ENCODE measurements at places on chromosomes 1 and 21.

DNA sequence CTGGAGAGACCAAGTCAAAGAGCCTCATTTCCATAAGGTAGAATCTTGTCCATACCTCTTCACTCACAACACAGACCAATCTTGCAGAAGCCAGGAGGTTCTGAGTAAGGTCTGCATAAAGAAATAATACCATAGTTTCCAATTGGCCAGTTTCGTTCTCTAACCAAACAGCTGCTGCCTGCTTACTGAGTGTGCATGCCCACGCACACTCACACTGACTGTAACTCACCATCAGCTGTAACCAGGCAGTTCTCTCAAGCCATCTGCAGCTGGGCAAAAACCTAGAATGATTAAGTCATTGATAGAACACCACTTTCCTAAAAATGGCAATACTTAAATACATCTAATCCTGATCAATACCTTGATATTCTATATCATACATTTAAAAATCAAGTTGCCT lies 106.6 kb upstream of the VAV3 start:
- no peak for DNase-seq

- no peak for DNase-seq
Measured at GRCh38 chr1:11150326-11150725, 38.8 kb upstream of the ANGPTL7 start.

DNA sequence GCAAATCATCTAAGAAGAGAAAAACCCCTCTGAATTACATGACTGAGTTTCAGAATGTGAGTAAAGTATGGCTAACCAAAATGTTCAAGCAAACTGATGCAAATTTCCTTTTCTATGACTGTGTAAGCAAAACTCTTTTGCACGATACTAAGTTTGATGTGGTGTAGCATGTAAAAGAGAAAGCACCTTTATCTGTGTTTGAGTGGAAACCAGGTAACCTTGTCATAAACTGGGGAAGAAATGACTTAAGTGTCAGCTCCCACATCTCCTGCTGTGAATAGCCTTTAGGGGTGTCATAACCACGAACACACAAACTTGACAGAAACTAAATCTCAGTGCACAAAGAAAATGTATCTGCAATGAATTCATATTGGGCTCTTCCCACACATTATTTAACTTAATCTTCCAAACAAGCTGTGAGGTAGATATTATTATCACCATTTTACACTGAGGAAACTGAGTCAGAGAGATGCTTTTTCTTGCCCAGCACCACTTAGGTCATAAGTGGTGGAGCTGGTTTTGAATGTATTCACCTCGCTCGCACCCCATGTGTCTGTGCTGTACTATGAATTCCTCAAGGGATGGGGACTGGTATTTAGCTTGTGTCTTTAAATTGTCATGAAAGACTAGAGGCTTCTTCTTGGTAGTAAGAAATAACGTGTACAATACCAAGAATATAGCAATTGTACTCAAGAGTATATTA lies 32.9 kb upstream of the IL12RB2 start:
- no peak for DNase-seq

- DNase-seq: no peak
Measured at GRCh38 chr1:240116831-240117769, 25.4 kb downstream of the FMN2 start.

- DNase-seq: no peak
Measured at GRCh38 chr1:30232288-30232899, 491.0 kb downstream of the MATN1 start.

DNA sequence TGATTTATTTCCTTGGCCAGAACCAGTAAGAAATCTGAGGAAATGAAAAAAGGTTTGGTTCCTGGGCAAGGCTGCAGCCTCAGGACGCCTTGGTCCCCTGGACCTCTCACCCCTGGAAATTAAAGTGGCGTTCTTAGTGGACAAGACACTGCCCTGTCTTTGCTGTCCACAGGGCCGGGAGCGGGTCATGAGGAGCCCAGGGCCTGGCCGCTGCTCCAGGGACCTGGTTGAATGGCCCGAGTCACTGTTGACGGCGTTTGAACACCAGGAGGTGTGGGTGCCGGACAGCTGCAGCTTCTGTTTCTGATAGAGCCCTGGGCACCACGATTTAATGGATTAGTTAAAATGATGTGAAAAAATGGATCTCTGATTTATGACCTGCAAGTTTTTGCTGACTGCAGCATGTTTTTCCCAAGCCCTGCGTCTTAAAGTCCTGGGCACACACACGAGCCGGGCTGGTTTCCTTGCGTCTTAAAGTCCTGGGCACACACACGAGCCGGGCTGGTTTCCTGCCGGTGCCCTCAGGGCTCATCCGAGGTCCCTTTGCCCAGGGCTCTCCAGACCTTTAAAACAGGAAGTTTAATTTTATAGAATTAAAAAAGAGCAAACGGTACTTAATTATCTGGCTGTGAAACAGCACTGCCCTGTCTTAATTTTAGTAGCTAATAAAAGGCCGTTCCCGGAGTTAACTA lies 74.1 kb upstream of the ACTRT2 start:
- DNase-seq: no peak

DNA sequence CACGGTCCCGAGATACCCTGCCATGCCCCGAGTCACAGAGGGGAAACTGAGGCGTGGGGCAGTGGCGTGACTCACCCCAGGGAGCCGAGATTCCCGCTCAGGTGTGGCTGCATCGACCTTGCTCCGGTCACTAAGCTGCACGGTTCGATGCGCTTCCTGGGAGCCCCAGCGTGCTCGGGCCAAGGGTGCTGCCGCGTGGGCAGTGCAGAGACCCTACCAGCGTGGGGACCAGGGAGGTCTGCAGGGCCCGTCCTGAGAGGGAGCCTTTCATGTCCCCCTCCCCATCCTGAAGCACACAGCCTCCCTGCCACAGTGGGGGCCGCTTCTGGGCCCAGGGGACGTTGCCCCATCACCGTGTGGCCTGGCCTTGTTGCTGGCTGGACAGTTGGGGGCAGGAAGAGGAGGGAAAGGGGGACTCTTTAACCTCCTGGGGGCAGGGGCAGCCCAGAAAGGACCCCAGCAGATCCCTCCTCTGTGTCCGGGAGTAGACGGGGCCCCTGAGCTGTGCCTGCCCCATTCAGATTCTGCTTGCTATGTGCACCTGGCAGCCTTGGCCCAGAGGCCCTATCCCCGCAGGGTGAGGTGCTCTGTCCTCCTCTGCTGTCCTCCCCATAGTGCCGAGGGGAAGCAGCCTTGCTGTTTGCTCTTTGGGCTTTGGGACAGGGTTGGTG lies 52.3 kb downstream of the COL18A1 start:
- DNase-seq: no peak
